ENCODE measurements at places on chromosomes 16 and 17.

DNA sequence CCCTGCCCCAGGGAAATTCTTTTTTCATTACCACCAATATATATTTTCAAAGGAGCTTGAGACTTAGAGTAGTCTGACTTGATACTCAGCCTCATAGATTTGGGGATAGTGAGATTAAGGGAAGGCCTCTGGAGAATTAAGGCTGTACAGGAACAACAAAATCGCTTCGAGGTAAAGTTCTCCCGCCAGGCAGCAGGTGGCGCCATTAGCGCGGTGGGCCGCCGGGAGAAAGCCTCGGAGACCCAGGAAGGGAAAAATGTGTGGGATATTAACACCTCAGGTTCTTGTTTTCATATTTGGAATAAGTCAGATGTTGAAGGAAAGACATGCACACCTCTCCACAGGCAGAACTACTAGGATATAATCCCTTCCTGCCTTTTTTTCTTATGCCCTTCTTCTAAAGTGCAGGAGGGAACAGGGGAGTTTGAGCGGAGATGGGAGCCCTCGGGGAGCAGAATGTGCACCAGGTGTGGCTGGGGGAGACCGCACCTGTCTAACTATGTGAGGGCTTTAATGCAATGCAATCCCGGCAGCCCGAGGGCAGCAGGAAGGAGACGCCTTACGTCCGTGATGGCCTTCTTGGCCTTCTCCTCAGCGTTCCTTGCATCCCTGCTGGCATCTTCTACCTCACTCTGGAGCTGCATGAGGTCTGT lies 25.9 kb downstream of the MYH3 start:
- DNase-seq: no peak

DNA sequence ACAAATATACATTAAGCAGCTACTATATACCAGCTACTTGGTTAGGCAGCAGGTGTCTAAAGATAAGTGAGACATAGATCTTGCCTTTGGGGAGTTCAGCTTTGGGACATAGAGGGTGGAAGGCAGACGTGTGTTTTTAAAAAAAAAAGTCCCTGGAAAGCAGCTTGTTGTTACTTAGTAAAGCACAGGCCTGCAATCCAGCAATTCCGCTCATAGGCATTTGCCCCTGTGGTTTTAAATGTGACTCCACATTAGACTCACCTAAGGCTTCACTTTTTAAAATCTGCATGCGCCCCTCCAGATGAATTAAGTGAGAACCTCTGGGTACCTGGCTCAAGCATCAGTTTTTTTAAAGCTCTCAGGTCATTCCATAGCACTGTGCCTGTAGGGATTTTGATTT lies 7.2 kb upstream of the MLYCD start:
- no peak for DNase-seq

- no peak for DNase-seq
Measured at GRCh38 chr16:82805866-82806265, 179.1 kb downstream of the CDH13 start.

DNA sequence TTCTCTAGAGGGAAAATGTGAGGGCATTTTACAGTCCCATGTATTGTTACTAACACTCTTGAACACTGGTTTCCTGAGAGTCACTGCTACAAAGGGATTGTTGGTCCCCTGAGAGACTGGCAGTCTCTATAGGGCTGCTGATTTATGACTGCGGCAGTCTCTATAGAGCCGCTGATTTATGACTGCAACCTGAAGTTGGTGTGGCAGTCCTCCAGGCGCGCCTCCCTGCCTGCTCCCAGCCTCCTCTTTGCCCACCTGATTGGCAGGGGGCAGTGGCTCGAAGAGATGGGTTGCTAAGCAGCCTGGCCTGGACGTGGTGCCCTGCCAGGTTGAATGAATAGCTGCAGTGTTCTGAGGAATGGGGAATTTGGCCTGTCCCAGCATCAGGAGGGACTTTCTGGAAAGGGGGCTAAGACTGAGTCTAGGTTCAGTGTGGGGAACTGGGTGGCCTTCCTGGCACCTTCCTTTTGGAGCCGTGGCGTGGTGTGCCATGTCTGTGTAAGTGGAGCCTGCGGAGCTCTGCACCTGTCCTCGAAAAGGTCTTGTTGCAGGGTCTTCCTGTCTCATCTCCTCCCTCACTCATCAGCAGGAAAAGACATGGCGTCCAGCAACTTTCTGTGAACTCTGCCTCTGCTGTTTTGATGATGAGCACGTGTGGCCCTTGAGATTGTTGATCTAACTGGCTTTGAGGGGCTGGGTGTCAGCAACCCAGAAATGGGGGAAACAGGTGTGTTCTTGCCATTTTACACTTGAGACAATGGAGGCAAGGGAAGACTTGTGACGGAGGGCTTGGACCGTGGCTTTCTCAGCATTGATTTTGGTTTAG lies 24.9 kb downstream of the SAP30BP start:
- no peak for DNase-seq

- no peak for DNase-seq
Measured at GRCh38 chr17:56121191-56122051, 31.9 kb upstream of the ANKFN1 start.

DNA sequence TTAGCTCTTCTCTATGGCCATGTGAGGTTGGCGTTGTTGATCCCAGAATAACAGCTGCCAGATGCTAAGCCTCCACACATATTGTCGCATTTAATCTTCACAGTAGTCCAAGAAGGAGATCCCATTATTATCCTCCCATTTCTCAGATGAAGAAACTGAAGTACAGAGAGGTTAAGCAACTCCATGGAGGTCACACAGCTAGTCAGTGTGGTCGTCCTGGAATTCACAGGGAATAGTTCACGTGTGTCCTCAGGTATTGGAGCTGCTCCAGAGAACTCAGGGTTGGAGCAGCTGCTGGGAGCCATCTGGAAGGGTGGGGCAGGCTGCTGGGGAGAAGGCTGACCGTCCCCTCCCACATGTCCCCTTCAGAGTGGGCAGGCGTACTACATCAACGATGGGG lies 19.5 kb downstream of the SDR42E2 start:
- no peak for DNase-seq

All from activated effector memory CD4-positive, alpha-beta T cell treated with Interleukin-2 at 50 U/mL for 16 hours (primary cell).